ENCODE measurements at places on chromosomes 6 and 20.
A peak's percentile ranks its signal among the peaks of the same experiment; 100 is the strongest.

- DNase-seq: peak; percentile 40
Measured at GRCh38 chr6:137647762-137648447, 153.7 kb upstream of the OLIG3 start.

GRCh38 chr6:43915208-43915869, 145.3 kb downstream of the VEGFA start:
- DNase-seq: no peak

DNA sequence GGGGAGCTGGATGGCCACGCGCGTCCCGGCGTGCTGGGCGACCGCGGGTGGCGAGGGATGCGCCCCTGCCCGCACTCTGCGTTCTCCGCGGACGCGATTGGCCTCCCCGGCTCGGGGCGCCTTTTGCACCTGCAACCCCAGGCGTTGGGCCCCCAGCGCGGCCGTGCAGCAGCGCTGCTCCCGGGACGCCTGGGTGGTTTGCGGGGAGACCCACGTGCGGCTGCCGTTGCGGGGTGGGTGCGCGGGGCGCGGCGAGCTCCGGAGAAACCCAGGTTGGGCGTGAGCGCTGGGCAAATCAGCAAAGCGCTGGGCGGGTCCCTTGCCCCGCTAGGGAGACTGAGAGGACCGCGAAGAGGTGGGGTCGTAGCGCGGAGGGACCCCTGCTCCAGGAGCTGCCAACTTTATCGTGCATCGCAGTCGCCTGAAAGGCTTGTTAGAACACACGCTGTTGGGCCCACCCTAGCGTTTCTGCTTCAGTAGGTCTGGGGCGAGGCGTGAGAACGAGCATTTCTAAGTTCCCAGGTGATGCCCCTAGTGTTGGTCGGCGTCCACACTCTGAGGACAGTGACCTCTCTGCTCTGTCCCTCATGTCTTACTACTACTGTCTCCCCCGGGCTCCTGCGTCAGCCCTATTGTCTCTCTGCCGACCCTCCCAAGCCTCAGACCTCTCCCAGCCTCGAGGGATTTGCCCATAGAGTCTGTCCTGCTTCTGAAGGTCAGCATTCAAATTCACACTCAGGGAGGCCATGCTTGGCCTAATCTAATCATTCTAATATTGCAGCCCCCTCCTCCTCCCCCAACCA, 538 bp upstream of the ZFP64 start:
- peak; percentile 6 for DNase-seq

DNA sequence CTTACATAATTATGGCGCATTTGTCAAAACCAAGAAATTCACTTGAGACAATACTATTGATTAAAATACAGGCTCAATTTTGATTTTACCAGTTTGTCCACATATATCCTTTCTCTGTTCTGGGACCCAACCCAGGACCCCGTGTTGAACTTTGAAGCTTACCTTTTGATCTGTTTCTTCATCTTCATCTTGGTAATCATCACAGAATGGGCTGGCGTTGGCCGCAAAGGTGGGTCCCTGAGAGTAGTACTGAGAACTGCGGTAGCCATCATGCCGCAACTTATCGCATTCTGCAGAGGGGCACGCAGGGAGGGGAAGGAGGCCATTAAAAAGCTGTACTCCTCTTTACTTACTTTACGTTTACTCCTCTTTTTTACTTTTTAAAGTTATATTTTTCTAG, 26.1 kb downstream of the NHSL1 start:
- DNase-seq: no peak

- no peak for DNase-seq
Measured at GRCh38 chr6:39197922-39198500, 31.3 kb downstream of the KCNK5 start.

DNA sequence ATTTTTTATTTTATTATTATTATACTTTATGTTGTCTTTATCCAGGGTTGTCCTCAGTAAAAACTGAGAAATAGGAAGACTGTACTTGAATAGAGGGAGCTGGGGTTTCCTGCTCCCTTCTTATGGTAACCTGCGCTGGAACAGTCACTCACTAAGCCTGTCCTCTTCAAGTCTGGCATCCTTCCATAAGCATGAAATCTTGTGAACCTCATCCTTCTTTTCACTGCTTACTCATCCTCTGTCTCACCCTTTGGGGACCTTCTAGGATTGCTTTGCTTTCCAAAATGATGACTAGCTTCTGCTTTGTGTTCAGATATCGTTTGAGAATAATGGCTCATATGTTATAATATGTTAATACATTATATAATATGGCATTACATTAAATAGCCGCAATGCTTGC, 90.6 kb downstream of the C6orf118 start:
- no peak for DNase-seq

GRCh38 chr6:33772082-33772830, 16.7 kb downstream of the LEMD2 start:
- peak; percentile 57 for DNase-seq

GRCh38 chr6:132228894-132229293, 172.4 kb downstream of the MOXD1 start:
- peak; percentile 38 for DNase-seq
